Left renal pelvis (tissue), 4 donors: ENCODE measurements at places on chromosomes 5 and 9. TPM values are rescaled to one million over a fixed set of nuclear protein-coding genes. Genes with fewer than 3 reads are reported as not detected.

ANKRD31 gene
- polyA plus RNA-seq: 0.47 TPM

NEUROG1 gene
- not detected for polyA plus RNA-seq

TMEM232 gene
- polyA plus RNA-seq: 6.1 TPM

DMRT2 gene
- polyA plus RNA-seq: 5.9 TPM

- no peak for DNase-seq
Observed at GRCh38 chr5:160064995-160065614, 54.1 kb downstream of the PWWP2A start.

- DNase-seq: no peak
Observed at GRCh38 chr5:756171-756570, 28.4 kb downstream of the ZDHHC11B start.

- no peak for DNase-seq
Observed at GRCh38 chr5:74432721-74433120, 207.8 kb downstream of the ENC1 start.

- DNase-seq: no peak
Observed at GRCh38 chr9:21455320-21455719, 15.1 kb downstream of the IFNA1 start.
